Anterior cingulate cortex (tissue), 58 donors: ENCODE measurements at places on chromosomes 7 and 10.
A peak's percentile ranks its signal among the peaks of the same experiment; 100 is the strongest.

DNA sequence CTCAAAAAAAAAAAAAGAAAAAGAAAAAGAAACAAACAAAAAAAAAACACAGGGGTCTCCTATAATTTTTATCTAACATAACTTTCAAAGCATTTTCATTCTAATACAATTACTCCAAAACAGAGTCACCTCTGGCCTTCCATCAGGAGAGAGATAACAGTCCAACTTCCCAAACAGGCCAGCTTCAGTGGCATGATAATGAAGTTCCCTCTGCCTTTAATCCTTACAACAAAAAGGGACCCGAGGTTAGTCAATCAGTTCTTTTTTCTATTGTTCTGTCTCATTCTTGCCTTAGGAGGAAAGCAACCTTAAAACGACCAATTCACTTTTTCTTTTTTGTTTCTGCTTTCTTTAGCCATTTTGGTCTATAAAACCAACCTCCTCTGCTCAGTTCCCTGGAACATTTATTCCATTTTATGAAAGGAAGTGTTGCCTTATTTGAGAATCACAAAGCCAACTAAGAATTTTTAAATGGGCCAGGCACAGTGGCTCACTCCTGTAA is 16.5 kb upstream of the FXYD4 start:
- DNase-seq = no peak

- DNase-seq = no peak
Observed at GRCh38 chr10:44369854-44370253, 15.0 kb downstream of the CXCL12 start.

- DNase-seq = no peak
Observed at GRCh38 chr7:69880840-69881239, 282.6 kb downstream of the AUTS2 start.

DNA sequence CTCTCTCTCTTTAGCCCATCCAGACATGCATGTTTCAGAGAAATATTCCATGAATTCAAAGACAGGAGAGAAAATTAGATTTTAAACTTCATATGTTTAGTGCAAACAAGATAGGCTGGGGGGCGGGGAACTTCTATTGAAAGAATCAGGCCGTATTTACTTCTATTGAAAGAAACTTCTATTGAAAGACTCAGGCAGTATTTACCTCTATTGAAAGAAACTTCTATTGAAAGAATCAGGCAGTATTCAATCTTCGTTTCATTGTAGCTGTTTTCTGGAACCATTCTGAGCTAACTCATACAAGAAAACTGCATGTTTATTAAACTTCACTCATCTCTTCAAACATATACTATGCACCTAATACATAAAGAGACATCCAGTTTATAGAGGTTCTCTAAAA is 123.1 kb downstream of the TYW1B start:
- DNase-seq = no peak

DNA sequence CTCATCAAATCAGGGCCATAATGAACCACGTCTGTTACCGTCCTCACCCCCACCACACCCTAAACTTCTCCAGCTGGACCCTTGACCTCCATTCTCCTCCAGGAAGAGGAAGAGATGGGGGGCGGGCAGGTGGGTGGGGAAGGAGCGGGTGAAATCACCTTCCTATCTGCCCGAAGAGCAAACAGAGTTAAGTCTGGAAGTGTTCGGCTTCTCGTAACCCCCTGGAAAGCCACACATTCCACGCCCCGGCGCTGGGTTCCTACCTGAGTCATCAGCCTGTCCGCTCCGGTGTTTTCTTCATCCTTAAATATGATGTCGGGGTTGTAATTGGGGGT is 736 bp downstream of the SHH start:
- no peak for DNase-seq

DNA sequence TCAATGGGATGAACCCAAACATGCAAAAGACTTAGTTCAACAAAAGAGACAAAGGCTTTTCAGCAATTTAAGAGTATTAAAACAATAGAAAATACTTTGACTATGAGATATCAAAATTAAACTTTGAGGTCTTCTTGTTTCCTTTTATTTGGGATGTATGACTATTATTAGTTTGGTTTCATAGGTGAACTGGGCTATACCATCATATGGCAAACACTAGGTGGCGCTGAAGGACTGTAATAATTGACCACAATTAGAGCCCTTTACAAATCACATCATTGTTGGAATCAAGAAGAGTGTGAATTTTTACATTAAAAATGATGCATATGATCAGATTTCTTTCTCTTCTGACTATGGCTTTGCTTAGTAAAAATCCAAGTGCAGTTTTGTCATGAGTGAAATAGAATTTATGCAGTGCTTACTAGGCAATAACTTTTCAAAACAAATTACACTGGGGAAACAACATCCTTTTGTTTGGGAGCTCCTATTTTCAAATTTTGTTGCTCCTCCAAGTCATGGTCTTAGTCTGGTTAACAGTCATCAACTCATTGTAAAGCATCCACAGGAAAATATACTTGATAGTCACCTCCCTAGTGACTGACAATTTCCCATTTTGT is 14.7 kb upstream of the NXPH1 start:
- peak; percentile 70 for DNase-seq

DNA sequence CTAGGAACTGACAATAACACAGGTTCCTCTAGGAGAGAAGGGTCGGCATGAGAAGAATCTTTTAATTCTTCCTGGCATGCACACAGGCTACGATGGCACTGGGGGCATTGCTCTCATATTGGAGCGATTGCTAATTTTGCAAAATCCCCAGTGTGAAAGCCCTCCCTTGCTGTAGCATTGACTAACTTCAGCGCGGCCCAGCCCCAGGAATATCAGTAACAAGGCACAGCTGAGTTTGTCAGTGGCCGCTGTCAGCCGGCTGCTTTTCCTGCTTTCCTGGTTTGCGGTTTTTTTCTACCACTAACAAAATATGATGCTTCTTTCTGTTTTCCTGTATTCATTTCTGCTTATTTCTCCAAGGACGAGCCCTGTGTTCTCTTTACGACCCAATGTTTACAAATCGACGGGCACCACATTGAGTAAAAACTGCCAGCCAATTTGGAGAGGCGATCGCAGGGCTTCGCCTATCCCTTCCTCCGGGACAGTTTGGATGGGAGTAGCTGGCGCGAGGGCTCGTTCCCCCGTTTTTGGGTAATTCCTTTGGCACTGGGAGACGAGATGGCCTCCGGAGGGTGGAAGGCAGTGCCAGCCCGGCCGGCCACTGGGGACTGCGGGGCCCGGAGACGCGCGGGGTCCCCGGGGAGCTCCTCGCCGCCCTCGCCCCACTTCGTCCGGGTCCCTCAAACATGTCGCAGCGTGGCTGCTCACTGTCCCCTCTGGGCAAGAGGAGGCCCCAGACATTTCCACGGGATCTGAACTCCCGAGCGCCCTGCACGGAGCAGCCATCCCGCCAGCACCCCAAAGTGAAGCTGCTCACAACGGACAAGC is 967 bp downstream of the ADARB2 start:
- DNase-seq = no peak

DNA sequence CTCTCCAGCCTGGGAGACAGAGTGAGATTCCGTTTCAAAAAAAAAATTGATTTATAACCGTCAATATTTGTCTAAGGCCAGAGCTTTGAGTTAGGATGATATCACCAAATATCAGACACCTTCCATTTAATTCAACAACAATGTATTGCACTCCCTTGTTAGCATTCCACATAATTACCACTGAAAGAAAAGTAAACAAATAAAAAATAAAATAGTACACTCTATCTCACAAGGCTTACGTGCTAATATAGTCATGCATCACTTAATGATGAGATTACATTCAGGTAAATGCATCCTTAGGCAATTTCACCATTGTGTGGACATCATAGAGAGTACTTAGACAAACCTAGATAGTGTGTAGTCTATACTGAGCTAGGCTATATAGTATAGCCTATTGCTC is 127.6 kb upstream of the RHOBTB1 start:
- DNase-seq = no peak

DNA sequence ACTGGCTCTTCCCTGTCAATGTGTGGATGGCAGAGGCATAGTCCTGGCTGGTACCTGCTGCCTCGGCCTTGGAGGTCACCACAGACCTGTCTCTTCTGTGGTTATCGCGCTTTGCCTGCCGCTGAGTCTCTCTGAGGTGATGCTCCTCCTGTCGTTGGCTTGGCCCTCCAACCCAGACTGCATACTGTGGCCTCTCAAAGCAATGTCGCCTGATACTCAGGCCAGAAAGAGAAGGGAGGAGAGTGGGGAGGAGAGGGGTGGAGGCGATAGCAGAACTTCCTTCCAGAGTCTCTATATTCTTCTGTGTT is 133.2 kb upstream of the KCNMA1 start:
- no peak for DNase-seq

DNA sequence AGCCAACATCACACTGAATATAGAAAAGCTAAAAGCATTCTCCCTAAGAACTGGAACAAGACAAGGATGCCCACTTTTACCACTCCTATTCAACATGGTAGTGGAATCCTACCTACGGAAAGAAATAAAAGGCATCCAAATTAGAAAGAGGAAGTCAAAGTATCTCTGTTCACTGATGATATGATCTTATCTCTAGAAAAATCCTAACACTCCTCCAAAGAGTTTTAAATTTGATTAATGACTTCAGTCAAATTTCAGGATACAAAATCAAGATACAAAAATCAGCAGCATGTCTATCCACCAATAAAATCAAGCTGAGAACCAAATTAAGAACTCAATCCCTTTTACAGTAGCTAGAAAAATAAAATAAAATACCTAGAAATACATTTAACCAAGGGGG is 35.3 kb upstream of the TNKS2 start:
- DNase-seq = no peak

DNA sequence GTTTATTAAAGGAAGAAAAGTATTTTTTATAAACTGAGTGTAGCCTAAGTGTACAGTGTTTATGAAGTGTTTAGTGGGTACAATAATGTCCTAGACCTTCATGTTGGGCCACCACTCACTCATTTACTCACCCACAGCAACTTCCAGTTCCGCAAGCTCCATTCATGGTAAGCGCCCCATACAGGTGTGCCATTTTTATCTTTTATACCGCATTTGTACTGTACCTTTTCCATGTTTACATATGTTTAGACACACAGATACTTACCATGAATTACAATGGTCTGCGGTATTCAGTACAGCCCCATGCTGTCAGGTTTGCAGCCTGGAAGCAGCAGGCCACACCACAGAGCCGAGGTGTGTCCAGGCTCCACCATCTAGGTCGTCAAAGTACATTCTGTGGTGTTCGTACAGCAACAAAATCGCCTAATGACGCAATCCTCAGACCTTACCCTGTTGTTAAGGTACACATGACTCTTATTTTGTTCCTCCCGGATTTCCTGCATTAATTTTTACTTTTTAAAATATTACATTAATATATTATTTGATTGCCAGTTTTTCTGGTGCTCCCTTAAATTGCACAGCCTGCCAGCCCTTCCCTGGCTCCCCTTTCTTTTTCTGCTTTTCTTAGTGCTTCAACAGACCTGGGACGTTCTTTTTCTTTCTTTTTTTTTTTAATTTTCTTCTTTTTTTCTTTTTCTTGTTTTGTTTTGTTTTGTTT is 881 bp upstream of the SSBP1 start:
- DNase-seq = no peak

GRCh38 chr7:50863053-50863452 is 80.4 kb upstream of the GRB10 start:
- no peak for DNase-seq

GRCh38 chr7:29315122-29315891 is 120.7 kb downstream of the CHN2 start:
- no peak for DNase-seq

DNA sequence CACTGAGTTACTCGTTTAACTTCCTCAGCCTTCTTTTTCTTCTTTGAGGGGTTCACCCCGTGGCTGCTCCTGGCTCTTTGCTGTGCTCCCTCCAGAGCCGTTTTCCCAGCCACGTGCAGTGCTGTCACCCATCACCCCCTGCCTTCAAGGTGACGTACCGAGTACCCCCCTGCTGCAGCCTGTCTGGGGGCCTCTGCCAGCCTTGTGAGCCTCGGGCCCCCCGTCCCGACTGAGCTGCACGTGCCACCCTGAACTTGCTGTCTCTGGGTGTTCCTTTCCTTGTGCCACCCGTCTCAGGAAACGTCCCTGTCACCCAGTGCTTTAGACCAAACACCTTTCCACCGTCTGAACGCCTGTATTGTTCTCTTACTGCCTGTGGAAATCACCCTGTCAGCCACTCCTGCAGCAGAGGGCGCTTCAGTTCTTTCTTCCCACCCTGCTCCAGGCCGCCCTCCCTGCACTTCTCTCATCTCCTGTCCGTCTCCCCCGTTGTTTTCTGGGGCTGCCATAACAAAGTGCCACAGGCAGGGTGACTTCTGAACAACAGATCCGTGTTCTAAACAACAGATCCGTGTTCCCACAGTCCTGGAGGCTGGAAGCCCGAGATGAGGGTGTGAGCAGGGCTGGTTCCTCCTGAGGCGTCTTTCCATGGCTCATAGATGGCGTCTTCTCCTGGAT is 44.6 kb downstream of the WDR37 start:
- DNase-seq = no peak

- DNase-seq = no peak
Observed at GRCh38 chr10:132428486-132428995, 31.5 kb downstream of the PWWP2B start.

- no peak for DNase-seq
Observed at GRCh38 chr10:127354992-127355391, 158.6 kb upstream of the INSYN2A start.

- DNase-seq = no peak
Observed at GRCh38 chr7:77799078-77799964, 748 bp downstream of the PHTF2 start.

DNA sequence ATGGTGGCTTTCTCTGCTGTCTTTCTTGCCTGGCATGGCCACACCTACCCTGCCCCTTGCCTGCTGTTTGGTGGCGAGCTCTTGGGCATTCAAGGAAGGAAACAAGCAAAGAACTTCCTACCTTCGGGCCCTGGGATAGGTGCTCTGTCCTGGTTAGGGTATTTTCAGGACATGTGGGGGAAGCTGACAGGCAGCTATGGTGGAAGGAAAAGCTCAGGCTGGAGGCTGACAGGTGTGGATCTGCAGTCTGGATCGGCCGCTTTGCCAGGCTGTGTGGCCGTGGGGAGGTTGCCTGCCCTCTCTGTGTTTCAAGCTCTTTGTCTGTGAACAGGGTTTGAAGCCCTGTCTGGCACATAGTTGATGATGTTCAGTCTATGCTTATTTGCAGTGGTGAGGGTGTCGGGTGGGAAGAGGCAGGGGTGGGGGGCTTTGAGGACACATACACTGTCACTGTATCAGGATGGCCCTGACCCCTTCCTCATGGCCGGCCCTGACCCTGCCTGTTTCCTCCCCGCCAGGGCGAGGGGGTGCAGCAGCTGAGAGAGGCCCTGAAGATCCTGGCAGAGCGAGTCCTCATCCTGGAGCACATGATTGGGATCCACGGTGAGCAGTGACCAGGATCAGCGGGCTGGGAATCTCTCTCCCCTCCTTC is 73.7 kb downstream of the MYL10 start:
- DNase-seq = no peak

- DNase-seq = no peak
Observed at GRCh38 chr7:29327455-29327854, 132.9 kb downstream of the CHN2 start.

- DNase-seq = no peak
Observed at GRCh38 chr10:49760789-49761188, 1.3 kb downstream of the OGDHL start.
